ENCODE measurements at places on chromosomes 7 and 10.

GRCh38 chr7:139825666-139826290 lies 3.3 kb upstream of the TBXAS1 start:
- no peak for DNase-seq

- no peak for DNase-seq
These were observed 93.8 kb downstream of the C1GALT1 start for GRCh38 chr7:7276161-7276560.

- no peak for DNase-seq
These were observed 5.3 kb downstream of the PSAP start for GRCh38 chr10:71845410-71846405.

DNA sequence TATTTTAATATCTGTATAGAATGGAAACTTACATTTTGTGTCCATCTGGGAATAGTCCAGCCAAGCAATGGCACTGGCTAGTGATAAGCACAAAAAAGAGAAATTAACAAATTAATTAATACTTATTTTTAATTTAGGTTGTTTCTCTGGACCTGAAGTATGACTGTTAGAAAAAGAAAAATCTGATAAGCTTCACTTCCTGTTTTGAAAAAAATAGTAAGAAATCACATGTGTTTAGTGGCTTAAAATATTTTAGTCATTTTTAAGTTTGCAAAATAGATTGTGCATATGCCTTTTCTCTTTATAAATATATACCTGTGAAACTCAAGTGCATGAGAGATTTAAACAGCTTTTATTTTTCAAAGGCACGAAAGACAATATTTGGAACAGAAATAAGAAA lies 50.1 kb upstream of the CREB5 start:
- no peak for DNase-seq

DNA sequence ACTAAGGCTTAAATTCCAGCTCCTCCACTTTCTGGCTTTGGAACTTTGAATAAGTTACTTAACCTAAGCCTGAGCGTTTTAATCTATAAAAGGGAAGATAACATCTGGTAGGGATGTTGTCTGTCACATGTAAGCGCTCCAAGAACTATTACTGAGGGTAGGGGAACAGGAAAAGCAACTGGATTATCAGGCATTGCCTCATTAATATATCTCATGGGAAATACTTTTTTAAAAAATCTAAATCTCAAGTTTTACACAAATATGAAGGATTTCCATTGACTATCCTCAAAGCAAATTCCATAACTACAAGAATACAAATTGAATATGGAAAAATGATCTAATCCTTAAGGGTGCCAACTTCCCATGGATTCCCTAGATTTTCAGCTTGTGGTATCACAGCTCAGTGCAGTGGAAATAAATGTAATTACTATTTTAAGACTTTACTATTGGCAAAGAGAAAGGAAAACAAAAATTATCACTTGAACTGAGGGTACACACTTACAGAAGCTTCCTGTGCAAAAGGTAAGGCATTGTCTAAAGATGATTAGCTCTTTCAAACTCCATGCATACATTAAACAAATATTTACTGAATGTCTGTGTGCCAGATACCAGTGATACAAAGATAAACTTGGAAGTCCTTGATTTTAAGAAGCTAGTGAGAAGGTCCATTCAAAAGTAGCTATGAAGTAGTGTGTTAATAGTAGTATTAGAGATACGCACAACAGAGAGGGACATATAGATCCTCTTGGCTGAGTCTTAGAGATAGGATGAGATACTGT lies 38.4 kb downstream of the NT5C2 start:
- no peak for DNase-seq

DNA sequence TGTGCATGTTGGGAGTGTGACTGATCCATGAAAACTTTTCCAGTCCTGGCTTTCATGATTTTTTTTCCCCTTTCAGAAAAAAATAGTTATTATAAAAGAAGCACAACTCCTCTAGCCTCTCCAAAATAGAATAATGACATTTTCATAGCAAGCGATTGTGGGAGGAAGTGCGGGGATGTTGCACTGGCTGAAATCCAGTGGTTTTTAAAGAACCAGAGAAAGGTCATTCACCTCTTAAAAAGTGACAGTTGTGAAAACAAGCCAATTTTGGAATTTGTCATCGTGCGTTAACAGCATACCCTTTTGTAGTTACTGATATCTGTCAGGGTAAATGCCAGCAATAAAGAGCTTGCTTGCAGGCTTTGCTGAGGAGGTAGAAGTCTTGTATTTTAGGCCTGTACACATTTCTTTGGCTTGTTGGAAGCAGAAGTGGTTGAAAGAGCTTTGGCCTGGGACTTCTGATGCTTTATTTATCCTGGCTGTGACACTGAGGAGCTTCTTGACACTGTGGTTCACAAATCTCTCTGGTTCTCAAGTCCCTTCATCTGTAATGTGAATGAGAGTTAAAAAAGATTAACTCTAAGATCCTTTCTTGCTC lies 545.9 kb downstream of the REEP3 start:
- DNase-seq = no peak

- DNase-seq = no peak
These were observed 134.0 kb downstream of the SNX10 start for GRCh38 chr7:26425655-26426054.

GRCh38 chr7:132533916-132534315 lies 42.4 kb downstream of the PLXNA4 start:
- DNase-seq = no peak

GRCh38 chr7:17560966-17561365 lies 262.5 kb downstream of the AHR start:
- DNase-seq = no peak

GRCh38 chr10:132691711-132692153 lies 94.2 kb downstream of the NKX6-2 start:
- DNase-seq = peak; percentile 5

DNA sequence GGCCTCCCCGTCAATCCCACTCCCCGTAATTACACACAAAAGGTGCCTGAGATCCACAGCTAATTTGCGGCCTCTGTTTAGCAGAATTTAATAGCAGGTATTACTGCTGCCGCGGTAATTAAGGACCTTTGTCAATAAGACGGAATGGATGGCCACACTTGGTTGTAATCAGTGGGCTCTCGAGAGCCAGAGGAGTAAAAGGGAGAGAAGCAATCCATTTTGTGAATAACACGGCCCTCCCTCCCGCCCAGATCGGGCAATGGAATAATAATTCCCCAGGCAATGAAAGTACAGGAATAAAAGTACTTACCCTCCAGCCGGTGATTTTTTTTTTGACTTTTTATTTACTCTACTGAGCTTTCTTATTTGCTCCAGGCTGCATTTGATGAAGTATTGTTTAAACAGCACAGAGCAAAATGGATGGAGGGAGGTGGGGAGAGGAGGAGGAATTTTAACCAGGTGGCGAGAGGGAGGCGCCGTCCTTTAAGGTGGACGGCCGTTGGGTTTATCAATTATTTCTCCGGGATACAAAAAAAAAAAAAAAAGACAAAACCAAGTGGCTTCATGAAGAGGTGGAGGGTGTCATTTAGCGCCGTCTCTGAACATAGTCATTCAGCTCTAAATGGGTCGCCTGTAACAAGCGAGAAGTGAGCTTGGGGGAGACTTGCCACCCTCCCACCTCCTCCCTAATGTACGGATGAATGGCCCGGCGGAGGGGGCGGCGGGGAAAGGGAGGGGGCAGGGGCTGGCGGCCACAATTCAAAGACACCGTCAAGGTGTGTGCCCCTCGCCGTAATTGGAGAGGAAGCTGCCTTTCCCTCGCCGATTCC lies 120.3 kb downstream of the BUB3 start:
- peak; percentile 29 for DNase-seq

Data from WTC11 (cell line).